ENCODE measurements at places on chromosomes 7 and 10.
A peak's percentile ranks its signal among the peaks of the same experiment; 100 is the strongest.

- DNase-seq: no peak
These were observed 129.7 kb downstream of the C10orf105 start for GRCh38 chr10:71589617-71590551.

DNA sequence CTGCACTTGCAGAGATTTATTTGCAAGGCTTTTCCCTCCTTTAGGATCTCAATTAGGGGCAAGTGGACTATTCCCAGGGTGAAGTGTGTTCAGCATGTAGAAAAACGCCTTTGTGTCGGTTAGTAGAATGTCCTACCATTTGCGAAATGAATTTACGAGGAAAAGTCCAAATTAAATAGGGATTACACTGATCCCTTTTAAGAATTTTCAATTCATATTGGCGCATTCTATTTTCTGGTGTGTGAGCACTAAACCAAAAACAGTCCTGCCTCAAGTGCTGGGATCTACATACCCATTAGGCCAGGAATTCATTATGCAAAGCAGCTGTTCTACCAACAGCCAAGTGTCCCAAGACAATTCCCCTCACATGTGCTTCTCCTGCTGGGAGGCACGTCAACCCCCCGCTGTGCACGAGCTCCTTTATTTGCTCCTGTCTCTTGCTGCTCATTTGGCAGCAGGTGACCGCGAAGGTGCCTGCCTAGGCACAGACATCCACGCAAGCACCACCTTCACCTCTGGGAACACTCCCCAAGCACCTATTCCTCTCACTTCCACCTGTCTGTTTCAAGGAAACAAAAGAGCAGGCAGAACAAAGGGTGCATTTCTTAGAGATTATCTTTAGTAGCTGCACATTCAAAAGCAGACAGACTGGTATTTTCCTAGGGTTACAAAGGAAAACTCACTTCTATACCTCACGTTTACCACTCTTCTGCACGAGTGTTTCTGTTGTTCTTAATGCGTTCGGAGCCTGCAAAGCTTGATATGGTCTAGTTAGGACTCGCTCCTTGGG lies 134.6 kb upstream of the FGFR2 start:
- no peak for DNase-seq

GRCh38 chr7:129949292-129950133 lies 3.2 kb downstream of the UBE2H start:
- DNase-seq: no peak

GRCh38 chr7:98354511-98355249 lies 46.2 kb downstream of the BAIAP2L1 start:
- peak; percentile 41 for DNase-seq

GRCh38 chr10:14749070-14749809 lies 25.5 kb downstream of the FAM107B start:
- peak; percentile 18 for DNase-seq

DNA sequence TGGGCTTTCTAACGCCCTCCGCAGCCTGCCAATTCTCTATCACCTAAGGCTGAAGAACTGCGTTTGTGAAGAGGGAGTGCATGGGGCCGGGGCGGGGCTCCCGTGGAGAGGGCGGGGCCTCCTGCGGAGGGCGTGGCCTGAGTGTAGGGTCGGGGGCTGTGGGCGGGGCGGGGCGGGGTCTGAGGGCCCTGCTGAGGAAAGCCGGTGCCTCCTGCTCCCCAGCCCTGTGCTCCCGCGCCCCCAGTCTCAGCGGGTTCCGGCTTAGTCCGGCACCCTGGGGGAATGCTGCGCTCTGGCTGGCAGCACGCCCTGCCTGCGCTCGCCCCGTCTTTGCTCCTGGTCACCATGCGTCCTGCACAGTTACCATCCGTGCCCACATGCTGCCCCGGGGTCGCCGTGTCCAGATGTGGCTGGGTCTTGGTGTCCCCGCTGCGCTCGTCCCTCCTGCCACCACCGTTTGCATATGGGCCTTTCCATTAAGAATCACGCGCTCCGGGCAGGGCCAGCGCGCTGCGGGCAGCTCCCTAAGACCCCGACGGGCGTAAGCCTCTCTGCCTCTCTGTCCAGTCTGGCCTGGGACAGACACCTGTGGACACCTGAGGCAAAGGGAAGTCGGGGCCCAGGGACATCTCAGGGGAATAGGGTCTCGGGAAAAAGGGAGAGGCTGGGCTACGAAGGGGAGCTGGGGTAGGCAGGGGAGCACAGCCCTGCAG lies 144.0 kb upstream of the RET start:
- no peak for DNase-seq

Measured in HuH-7 (cell line).